Large intestine (tissue), 12 donors: ENCODE measurements at places on chromosomes 4 and X.

- DNase-seq = no peak
Measured at GRCh38 chr4:85669992-85670548, 195.1 kb downstream of the ARHGAP24 start.

DNA sequence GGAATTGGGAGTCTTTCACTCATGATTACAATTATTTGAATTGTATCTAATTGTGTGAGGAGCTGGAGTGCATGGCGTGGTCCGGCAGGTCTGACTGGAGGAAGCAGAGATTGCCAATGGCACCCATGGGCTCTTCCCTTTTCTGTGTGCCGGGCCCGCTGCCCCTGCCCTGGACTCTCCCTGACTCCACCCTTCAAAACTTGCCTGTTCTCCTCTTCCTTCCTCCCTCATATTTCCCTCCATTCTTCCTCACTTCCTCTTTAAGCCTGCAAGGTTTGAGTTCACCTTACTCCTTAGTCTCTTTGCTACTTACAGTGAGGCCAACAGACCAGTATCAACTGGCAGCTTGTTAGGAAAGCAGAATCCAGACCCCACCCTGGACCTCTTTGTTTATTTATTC, 6.5 kb upstream of the STBD1 start:
- DNase-seq = no peak

DNA sequence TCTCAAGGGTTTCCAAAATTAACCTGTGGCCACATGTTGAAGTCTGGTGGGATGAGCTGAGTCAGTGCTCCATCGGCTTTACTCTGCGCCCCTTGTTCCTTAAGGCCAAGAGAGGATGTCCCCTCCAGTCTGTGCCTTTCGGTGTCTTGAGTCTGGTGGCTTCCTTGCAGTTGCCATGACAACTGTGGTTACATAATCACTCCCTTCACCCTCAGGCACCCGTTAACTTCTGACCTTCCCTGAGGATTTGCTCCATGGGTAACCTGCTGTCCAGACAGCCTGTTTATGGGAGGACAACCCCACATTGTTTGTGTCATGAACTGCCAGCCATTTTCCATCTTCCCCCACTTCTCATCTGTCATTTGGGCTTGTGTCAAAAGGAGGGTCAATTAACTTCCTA, 401.1 kb upstream of the LCORL start:
- DNase-seq = no peak

DNA sequence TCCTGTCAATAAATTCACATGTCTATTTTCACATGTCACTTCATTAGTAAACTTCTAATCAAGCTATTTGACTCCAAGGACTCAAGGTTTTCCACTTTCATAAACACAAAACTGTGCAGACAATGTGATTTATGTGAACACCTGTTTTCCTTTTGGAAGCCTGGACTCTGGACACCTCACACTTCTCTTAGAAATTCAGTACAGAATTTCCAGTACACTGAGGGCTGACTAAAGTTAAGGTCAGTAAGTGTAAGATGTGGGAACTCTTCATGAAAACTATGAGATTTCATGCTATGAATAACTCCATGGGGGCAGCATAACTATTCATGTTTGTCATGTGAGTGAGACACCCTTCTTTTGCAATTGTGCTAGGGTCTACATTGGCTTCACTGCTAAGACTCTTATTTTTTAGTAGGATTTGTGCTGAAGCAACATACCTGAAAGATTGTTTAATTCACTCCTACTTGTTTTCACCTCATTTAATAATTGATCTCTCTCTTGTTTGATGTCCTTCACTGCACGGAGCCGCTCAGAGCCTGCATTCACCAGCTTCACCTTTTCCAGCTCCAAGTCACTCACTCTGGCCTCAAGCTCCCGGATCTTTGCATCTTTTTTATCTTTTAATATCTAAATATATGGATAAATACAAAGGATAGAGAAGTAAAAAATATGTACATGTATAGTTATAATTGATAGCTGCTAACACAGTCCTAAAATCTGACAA, 55.3 kb downstream of the STBD1 start:
- no peak for DNase-seq

DNA sequence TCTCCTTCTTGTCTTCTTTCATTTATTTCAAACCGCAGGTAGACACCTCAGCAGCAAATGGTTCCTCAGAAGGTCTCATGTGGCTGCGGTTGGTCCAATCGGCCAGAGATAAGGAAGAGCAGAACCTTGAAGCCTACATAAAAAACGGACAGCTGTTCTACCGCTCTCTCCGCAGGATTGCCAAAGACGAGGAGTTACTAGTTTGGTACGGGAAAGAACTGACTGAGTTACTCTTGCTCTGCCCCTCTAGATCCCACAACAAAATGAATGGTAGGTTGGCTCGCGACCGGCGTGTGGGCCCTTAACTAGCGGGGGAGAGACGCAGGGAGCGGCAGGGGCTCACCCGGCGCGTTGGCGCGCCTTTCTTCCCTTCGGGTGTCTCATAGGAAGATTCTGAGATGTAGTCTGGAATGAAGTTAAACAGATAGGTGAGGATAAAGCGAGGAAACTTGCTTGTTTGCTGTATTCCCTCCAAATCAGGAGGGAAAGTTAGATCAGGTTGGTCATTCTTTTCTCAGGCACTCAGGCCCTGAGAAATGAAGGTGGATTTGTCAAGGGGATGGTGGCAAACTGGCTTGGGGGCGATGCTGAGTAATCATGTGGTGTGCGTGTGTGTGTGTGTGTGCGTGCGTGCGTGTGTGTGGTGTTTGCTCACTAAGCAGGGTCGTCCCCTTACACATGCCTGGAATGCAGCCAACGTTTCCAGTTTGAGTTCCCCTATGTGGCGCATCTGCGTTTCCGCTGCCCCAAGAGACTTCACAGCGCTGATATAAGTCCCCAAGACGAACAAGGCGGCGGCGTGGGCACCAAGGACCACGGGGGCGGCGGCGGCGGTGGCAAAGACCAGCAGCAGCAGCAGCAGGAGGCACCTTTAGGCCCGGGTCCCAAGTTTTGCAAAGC, 4.2 kb downstream of the PRDM8 start:
- no peak for DNase-seq

DNA sequence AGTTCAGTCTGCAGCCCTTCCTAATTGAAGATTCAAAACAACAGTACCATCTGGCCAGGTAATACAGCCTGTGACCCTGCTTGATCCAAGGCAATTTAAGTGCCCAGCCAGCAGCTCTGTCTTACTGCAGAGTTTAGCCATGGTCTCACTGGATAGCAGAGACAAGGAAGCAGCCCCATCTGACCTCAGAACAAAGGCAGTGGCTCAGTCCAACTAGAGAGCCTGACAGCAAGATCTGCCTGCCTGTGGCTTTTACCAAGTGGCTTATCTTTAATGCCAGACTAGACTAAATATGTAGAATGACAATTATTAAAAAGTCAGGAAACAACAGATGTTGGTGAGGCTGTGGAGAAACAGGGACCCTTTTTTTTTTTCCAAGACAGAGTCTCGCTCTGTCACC, 293.4 kb downstream of the DTHD1 start:
- DNase-seq = no peak

DNA sequence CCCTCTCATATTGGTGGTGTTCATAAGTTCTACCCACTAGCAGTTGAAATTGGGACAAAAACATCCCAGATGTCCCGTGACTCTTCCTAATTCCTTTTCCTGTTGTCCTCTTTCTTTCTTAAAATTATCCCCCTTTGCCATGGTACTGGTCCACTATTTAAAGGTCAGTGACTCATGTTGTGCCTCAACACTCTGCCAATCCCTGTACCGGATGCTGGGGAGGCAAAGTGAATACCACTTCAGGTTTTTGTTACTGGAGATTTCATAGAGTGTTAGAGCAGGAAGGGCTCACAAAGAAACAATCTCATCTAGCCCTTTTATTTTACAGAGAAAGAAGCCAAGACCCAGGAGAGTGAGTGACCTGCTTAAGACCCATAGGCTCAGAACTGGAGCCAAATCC, 24.6 kb downstream of the SEPTIN11 start:
- DNase-seq = no peak

DNA sequence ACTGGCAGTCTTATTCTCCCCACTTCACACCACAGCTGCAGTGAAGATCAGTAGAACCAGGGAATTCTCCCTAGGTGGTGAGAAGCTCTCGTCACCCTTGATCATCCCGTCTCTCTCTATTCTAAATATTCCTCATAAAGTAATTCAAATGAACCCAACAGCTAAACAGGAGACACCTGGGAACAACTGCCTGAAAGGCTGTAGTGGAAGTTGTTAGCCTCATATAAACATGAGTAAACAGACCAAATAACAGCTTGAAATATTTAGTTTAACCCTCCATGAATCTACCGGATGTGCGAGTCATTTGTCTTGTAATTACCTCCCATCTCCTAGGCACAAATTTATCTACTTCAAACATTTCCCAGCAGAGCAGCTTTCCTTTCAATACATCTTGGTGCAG, 30.4 kb upstream of the APELA start:
- peak; percentile 5 for DNase-seq

GRCh38 chr4:26962720-26963119, 102.1 kb downstream of the STIM2 start:
- no peak for DNase-seq

- no peak for DNase-seq
Measured at GRCh38 chr4:7193030-7193958, 956 bp downstream of the SORCS2 start.
